ENCODE measurements at places on chromosomes 3 and 15. TPM values are rescaled to one million over a fixed set of nuclear protein-coding genes. Genes with fewer than 3 reads are reported as not detected.

- DNase-seq, result no peak
Measured at GRCh38 chr15:74303741-74304309, 63.6 kb downstream of the CYP11A1 start.

PRTG gene
- total RNA-seq, result 1.7 TPM

- DNase-seq, result peak; percentile 98
Measured at GRCh38 chr15:67097930-67098740, 32.7 kb downstream of the SMAD3 start.

RTP3 gene
- total RNA-seq, result not detected

DNA sequence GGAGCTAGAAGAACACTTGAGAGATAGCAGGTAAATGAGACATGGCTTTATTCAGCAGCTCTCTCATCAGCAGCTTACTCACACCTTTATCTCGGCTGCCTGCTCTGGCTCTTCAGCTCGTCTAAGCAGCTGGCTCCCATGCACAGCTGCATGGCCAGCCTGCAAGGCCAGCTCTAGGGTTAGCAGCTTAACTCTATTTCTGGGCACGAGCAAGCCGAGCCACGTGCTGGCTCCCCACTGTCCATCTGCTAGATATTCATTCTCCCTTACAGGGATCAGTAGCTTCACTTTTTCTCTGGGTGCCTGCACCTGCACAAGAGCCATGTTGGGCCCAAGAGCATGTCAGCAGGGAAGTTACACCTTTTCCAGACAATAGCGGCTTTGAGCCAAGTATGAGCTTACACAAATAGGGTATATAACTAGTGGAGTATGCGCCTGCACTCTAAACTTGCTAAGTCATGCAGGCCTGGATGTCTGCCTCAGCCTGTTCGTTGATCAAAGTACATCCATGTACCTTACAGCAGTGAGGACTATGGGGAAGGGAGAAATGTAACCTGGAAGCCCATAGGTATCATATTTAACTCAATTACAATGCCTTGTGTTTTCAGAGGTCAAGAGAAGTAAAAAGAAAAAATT lies 174.9 kb upstream of the SNTN start:
- no peak for DNase-seq

DNA sequence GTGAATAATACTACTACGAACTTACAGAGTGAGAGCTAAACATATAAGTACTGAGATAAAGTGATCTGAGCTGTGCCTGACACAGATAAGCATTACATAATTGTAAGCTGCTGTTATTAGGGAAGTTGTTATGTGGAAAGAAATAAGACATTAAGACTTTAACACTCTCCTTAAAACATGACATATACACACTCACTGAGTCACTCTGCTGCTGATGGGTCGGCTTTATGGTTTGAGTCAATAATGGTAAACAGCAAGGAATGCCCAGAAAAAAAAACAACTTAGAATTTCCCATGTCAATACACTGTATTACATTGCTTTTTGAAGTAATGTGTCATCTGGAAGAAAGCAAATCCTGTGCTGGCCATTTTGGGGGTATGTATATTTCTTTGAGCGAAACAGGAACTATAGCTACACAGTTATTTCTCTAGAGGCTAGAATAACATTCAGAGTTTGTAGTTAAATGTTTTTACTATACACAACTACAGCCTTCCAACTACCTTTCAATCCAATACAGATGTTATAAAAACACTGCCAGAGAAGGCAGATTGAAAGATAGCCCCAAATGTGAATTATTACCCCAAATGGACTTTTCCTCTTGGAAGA lies 22.8 kb upstream of the SPRED1 start:
- no peak for DNase-seq

- DNase-seq, result no peak
Measured at GRCh38 chr3:144282313-144282712, 310.7 kb downstream of the DIPK2A start.

HYAL1 gene
- total RNA-seq, result 0.26 TPM

DRD3 gene
- not detected for total RNA-seq

GRCh38 chr3:90031121-90031520 lies 923.7 kb downstream of the EPHA3 start:
- no peak for DNase-seq

WDR93 gene
- total RNA-seq, result not detected
